Esophagus squamous epithelium (tissue), 5 donors: ENCODE measurements at places on chromosomes 2 and 18. TPM values are rescaled to one million over a fixed set of nuclear protein-coding genes. Genes with fewer than 3 reads are reported as not detected.

FRZB gene
- 1.7 TPM for total RNA-seq

TFPI gene
- total RNA-seq, result 3.5 TPM

GPBAR1 gene
- total RNA-seq, result 0.31 TPM

MEP1B gene
- total RNA-seq, result not detected

CNTNAP5 gene
- total RNA-seq, result not detected

ANKAR gene
- total RNA-seq, result 1.8 TPM

SRD5A2 gene
- total RNA-seq, result not detected

GULP1 gene
- 39.3 TPM for total RNA-seq

KLF7 gene
- 18.1 TPM for total RNA-seq

CCDC93 gene
- total RNA-seq, result 20.2 TPM

C1QL2 gene
- total RNA-seq, result not detected

HOXD12 gene
- total RNA-seq, result not detected

SIX2 gene
- total RNA-seq, result not detected

METTL5 gene
- 52.8 TPM for total RNA-seq

EFR3B gene
- 0.34 TPM for total RNA-seq

PFN4 gene
- not detected for total RNA-seq

DLGAP1 gene
- total RNA-seq, result 1.5 TPM

PPP4R1 gene
- total RNA-seq, result 201 TPM

CAPG gene
- 301 TPM for total RNA-seq

REG1B gene
- not detected for total RNA-seq

TSGA10 gene
- total RNA-seq, result 2.3 TPM

CSRNP3 gene
- 0.91 TPM for total RNA-seq

LOXHD1 gene
- not detected for total RNA-seq

CPLX4 gene
- total RNA-seq, result not detected

SLC38A11 gene
- total RNA-seq, result not detected

FSIP2 gene
- 0.12 TPM for total RNA-seq

CPO gene
- total RNA-seq, result not detected

KCNF1 gene
- not detected for total RNA-seq
